CD4-positive, alpha-beta memory T cell (primary cell): ENCODE measurements at places on chromosomes 6 and 20.
A peak's percentile ranks its signal among the peaks of the same experiment; 100 is the strongest.

DNA sequence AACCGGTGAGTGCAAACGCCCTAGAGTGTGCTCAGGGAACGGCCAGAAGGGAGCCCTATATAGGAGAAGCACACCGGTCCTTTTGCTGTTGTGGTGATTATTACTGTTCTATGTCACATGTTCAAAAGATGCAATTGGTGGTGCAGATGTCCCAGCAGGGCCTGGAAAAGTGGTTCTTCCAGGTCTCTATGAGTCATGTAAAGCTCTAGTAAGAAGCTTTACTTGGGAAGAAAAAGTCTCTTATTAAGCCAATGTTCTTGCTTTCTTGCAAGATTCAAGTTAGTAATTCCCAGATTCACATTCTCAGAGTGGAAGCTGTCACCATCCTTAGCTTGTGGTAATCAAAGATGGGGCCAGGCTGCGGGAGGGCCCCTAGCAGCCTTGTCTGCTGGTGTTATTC lies 23.3 kb downstream of the EDN3 start:
- no peak for DNase-seq

DNA sequence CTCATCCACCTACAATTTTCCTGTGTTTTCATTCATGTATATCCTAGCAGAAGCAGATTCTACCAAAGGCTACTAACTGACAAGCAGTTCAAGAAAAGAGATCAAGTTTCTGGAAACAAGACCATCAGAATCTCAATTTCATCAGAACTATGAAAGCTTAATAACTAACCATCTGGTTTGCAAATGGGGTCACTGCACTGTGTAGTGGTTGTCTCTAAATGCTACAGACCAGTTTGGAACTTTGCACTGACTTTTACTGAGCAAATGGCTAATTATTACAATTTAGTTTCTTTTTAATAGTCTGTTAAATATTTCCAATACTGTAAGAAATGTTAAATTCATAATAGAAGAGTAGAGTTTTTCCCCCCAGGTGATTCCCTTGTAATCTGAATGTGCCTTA lies 64.5 kb downstream of the REPS1 start:
- DNase-seq: no peak

DNA sequence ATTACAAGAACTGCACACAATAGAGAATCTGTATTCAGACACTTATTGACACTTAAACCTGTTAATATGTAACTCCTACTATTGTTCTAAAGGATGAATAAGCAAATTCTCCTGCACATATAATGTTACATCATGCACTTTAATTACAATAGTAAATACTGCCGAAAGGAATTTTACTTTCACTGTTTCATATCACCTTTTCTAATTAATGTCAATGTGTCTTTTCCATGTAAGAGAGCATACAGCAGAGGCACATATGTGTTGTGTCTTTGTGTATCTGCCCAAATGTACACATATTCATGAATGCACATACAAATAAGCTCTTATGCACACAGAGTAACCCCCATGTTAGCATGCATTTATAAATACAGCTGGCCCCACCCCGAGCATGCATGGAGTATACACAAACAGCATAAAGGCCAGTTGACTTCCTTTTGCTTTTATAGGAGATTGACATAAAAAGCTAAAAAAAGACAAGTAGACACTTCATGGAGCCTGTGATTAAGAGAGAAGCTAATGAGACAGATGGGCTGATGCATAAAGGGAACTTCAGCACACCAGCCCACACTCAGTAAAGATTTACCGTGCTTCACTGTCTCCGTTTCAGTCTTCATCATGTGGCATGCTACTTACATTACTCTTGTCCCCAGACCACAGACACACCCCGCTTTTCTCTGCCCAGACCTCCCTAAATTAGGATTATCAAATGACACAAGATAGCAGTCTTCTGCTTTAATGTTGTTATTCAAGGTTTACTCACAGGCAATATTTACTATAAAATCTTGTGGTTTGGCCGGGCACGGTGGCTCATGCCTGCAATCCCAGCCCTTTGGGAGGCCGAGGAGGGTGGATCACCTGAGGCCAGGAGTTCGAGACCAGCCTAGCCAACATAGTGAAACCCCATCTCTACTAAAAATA lies 184.6 kb downstream of the ATXN1 start:
- DNase-seq: no peak

DNA sequence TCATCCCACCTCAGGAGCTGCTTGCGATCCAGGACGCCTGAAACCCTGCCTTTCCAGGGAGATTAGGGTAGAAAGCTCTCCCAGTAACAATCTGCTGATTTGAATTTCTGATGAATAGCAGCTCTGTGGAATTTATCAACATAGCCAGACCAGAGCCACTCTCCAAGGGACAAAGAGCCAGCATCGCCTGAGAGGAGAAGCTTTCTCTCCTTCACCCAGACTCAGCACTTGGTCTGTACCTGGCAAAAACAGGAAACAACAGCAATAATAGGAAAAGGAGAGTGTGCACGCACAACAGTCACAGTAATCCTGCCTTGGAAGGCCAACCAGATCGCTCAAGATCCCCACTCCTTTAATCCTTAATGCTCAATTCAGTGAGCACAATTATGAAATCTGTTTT lies 22.3 kb upstream of the ROS1 start:
- no peak for DNase-seq

GRCh38 chr20:3797226-3797545 lies 1.1 kb downstream of the CDC25B start:
- no peak for DNase-seq

DNA sequence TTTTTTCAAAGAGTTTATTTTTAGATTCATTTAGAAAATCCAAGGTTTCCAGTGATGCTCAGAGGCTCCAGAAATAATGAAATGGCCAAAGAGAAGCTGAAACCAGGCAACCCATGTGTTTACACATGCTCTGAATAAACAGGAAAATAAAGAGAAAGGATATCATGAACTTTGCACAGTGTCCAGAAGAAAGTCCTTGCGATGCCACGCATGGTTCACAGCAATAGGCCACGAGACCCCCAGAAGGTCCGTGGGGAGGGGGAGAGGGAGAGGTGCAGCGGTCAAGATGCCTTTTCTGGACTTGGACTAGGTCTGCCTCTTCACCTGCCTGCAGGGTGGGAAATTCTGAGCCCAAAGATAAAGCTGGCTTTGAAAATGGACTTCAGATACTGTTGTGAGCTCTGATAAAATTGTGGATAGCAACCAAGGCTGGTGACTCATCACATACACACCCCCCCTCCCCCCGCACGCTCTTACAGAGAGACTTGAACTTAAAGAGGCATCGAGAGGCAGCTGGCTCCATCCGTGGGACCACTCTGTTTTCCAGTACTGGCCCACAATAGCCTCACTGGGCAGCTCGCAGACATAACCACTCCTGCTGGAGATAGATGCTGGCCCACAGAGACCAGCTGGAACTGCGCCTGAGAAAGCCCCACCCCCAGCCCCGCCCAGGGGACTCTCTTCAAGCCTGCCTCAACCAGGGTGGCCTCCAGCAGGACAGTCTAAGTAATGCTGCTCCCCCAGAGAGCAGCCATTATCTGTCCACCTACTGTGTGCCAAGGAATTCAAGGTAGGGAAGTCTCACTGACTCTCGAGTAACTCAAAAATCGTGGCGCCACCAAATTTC lies 21.2 kb upstream of the NFATC2 start:
- no peak for DNase-seq

GRCh38 chr6:117449549-117450439 lies 24.1 kb upstream of the ROS1 start:
- peak; percentile 63 for DNase-seq

- DNase-seq: no peak
Measured at GRCh38 chr6:4941782-4942672, 61.8 kb downstream of the RPP40 start.

DNA sequence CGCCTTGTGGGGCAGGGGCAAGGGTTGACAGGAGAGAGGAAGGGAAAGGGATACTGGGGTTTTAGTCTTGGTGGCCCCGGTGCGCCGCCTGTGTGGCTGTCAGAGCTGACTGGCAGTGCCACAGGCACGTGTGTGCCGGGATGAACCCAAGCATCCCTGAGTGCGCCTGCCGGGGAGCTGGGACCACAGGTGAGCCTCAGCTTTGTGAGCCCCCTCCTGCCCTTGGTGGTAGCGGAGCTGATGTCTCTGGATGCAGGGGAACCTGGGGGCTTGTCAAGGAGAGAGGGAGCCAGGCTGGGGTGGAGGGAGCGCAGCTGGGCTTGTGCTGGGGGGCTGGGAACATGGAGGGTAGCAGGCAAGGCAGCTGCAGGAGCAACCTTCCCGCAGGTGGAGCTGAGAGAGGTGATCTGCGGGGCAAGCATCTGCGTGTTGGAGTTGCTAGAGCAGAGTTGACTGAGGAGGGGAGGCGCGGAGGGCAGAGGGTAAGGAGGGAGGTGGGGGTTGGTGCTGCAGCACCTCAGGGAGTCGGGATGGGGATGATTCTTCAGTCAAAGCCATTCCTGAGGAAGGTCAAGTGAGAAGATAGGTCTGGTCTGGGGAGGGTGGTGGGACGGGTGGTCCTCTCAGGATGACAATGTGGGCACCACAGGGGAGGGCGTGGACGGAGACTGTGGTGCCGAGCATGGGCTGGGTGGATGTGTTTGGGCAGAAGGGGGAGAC lies 28.1 kb downstream of the PYGB start:
- no peak for DNase-seq

DNA sequence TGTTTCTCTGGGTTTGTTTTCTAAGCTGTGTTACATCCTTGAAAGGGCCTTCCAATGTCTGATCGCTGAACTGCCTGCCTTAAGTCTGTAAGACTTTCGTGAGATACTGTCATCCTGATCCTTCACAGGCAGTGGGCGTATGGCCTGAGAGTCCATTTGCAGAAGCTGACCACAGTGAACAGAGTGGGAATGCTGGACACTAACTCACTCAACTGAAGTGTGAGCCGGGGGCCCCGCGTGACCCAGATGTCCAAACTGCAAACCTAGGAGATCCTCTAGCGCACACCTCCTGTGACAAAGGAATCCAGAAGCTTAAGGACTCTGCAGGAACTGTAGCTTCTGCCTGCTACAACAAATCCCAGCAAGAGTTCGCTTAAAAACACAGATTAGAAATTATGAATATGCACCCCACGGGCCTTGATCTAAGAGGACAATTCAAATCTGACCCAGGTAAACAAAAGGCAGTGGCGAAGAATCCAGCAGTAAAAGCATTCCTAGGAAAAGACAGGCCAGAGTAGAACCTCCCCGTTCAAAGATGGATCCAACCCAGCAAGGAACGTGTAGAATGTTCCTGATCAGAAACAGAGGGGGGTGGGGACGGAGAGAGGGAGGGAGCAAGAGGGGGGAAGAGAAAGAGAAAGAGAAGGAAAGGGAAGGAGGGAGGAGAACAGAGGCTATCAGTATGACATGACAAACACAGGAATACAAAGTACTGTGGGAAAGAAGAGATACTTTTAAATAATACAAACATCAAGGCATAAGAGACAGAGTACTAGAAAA lies 135.0 kb upstream of the AFDN start:
- DNase-seq: no peak

DNA sequence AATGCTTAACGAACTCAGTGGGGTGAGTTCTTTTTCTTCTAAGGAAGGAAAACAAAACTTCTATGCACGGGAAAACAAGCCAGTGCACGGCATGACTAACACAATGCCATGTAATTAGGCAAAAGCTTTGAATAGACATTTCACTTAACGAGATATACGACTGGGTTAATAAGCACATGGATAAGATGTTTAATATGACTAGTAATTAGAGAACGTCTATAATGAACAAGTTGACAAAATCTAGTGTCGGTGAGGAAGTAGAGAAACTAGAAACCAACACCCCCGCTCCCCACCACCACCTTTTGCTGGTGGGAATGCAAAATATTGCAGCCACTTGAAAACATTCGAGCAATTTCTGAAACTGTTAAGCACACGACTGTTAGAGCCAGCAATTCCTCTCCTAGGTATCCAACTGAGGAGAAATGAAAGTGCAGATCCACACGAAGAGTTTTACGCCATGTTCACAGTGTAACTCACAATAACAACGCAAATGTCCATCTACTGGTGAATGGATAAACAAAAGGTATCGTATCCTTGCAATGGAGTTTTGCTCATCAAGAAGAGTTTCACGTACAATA lies 644.9 kb upstream of the AGPAT4 start:
- DNase-seq: no peak

DNA sequence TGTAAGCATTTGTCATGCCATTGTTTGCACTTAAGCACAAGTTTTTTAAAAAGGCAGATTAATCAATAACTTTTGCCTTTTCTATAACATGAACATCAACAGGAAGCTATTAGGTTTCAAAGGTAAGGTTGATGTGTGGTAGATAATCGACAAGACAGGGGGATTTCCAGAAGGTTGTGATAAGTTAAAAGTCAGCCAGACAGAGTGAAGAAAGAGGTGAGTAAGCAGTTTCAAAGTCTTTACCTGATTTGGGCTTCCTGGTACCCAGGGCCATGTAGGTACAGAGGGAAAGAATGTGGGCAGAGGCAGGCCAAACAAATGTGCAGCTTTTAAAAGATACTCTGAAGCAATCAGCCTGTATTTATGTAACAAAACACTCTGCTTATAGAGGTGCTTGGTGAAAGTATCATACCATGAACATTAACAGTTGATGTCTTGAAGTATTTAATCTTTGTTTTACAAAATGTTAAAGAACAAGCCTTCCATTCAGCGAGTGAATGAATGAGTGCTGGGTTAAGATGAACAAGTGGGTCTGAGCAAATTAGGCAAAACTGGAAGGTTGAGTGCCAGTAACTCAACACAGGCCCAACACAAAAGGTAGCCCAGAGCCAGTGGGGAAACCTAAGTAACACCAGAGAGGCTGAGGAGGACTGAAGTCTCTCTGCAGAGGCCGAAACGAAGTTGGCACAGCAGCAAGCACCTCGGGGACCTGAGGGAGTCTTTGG lies 60.2 kb downstream of the LRRC1 start:
- DNase-seq: peak; percentile 10

DNA sequence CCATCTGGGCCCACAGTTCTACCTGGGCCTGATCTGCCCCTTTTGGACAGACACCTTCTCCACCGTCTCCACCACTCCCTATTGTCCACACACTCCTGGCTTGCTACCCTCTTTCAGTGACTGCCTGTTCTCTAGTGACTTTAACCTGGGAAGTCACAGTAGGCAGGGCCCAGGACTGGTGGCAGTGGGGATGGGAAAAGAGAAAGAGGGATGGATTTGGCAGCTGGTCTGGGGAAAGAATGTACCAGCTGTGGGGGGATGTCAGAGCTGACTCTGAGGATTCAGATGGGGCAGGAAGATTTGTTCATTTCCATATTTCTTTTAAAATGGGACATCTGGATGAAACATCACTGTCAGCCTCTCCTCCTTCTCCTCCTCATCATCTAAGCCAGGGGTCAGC lies 85.5 kb downstream of the SULF2 start:
- DNase-seq: no peak

- DNase-seq: no peak
Measured at GRCh38 chr6:43488667-43489276, 11.4 kb downstream of the TJAP1 start.

GRCh38 chr6:125537090-125537489 lies 212.3 kb upstream of the HEY2 start:
- no peak for DNase-seq

GRCh38 chr20:14959506-14960475 lies 622.4 kb upstream of the FLRT3 start:
- DNase-seq: no peak

DNA sequence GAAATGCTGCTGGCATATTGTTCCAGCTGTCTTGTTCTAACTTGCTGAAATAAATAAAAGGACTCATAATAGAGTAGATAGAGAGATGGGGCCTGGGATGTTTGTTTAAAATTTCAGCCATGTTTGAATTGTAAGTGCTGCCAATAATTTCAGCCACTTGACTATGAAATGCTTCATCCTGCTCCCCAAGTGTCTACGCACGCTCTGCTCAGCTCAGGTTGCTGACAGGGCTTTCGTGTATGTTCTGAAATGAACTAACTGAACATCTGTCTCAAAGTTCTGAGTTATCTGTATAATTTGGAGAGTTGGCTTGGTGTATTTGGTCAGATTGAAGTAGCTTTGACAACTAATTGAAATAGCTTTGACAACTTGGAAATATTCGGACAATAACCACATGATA lies 387.8 kb downstream of the BMP2 start:
- no peak for DNase-seq
